ENCODE measurements at places on chromosomes 6 and 20. TPM values are rescaled to one million over a fixed set of nuclear protein-coding genes. Genes with fewer than 3 reads are reported as not detected.

The C6orf163 gene
- 3.0 TPM for total RNA-seq

The BTBD9 gene
- 31.0 TPM for total RNA-seq

DNA sequence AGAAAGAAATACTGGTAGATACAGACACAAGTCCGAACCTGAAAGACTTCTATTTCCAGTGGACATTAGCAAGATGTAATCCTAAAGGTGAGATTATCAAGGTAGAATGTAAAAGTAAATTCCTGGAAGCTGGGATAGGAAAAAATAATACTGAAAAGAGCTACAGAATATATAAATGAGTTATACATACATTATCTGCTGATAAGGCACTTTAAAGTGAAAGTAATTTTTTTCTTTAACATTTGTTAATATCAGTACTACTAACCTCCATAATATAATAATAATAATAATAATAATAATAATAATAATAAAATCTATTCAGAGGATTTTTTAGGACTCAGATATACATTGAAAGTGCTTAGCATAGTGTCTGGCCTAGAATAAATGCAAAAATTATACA lies 102.5 kb downstream of the RFX6 start:
- no peak for DNase-seq

DNA sequence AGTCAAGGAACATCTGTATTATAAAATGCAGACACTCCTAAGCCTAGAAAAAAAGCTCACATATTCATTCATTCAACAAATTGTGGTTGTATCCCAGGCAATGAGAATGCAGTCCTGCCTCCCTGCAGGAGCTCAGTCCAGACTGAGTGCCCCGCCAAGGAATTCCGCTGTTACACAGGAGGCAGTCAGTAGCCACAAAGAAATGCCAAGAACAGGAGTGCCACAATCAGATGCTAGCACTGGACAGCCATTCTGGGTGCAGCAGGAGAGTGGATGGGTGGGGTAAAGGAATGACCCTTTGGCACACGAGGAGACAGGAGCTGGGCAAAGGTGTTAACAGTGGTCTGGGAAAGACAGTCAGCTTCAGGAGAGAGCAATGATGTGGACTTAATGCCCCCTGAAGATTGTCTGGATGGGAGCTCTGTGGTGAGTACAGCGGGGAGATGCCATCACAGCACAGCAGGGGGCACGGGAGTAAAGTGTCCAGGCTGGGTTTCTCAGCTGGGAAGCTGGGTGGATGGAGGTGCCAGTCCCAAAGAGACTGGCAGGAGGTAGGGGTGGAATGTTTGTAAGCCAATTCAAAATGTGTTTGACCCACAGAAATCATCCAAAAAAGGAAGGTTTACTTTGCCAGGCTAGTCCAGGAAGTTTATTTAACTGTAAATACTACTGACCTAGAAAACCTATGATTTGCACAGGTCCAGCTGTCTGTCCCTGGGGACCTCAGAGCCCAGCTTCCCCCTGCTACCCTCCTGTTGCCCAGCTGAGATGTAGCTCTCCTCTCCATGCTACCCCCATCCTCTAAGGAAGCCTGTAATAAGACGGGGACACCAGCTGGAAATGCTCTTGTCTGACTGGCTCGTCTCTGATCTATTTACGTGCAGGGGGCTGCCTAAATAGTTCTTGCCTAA lies 84.1 kb downstream of the SLC23A2 start:
- no peak for DNase-seq

The CRIP3 gene
- 0.82 TPM for total RNA-seq

The RAD21L1 gene
- total RNA-seq = not detected
